Stimulated activated CD4-positive, alpha-beta T cell treated with anti-CD3 and anti-CD28 coated beads, Interleukin-15, amount 100 ng/mL, for 48 hours (primary cell): ENCODE measurements at places on chromosomes 1 and 21.
A peak's percentile ranks its signal among the peaks of the same experiment; 100 is the strongest.

DNA sequence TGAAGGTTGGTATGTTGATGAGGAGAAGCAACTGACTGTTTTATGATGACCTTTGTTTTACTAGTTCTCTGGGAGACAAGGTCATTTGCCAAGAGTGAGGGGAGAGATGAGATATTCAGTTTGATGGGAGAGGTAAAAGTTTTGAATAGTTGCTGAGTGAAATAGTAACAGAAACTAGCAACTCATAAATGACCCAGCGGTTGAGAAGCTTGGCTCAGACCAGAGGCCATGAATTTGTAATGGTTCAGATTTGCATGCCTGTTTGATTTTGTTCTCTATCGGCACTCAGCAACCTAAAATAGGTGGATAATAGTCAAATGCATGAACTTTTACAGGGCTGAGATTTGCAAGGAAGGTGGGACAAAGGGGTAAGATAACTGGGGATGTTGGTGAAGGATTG, 6.6 kb downstream of the CCDC30 start:
- DNase-seq: no peak

GRCh38 chr1:7285856-7286454, 485.1 kb upstream of the VAMP3 start:
- DNase-seq: no peak

DNA sequence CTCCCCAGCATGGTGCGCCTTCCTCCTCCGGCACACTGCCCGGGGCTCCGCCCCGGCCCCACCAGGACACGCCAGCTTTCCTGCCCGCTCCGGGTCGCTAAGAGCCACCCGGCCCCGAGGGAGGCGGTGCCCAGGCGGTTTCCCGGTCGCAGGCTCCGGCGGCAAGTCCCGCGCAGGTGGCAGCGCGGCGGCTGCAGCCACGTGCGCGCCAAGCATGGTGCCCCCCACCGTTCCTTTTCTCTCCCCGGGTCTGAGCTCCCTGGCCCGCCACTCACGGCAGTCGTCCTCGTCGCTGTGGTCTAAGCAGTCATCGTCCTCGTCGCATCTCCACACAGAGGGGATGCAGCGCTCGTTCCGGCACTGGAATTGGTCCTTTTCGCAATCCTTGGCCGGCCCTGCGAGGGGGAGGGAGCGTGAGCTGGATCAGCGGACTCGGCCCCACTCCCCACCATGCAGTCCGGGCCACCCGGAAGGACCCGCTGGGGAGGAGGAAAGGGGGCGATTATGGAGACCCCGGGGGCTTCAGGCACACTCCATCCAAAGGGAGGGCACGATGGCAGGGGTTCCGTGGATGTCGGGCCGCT, 1.2 kb downstream of the LRP8 start:
- peak; percentile 22 for DNase-seq

DNA sequence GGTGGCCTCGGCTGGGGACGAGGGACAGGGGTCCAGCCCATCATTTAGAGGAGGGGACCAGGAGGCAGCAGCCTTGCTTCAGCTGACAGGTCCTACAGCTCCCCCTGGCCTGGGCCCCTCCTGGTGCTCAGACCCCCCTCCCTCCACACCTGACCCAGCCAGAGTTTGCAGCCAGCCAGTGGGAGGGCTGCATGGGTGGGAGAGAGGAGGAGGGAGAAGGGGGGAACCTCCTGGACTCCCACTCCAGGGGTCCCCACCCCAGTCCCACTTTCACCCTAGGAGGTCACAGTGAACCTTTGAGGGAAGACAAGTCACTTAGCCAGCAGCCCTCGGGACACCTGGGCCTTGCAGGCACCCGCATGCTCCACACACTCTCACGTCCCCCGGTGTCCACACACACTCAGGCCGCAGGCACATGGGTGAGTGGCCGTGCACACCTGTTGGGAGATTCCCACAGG, 108.9 kb upstream of the ZBTB40 start:
- no peak for DNase-seq
